ENCODE measurements at places on chromosomes 16 and 17.
A peak's percentile ranks its signal among the peaks of the same experiment; 100 is the strongest.

GRCh38 chr16:30368122-30368791 is 2.0 kb downstream of the TBC1D10B start:
- no peak for DNase-seq

GRCh38 chr17:38729886-38730525 is at the start of gene CISD3:
Gene CISD3 (plus strand): TSS chr17:38730341. CDS start chr17:38730359, 18 bp downstream.
- DNase-seq = peak; percentile 91

DNA sequence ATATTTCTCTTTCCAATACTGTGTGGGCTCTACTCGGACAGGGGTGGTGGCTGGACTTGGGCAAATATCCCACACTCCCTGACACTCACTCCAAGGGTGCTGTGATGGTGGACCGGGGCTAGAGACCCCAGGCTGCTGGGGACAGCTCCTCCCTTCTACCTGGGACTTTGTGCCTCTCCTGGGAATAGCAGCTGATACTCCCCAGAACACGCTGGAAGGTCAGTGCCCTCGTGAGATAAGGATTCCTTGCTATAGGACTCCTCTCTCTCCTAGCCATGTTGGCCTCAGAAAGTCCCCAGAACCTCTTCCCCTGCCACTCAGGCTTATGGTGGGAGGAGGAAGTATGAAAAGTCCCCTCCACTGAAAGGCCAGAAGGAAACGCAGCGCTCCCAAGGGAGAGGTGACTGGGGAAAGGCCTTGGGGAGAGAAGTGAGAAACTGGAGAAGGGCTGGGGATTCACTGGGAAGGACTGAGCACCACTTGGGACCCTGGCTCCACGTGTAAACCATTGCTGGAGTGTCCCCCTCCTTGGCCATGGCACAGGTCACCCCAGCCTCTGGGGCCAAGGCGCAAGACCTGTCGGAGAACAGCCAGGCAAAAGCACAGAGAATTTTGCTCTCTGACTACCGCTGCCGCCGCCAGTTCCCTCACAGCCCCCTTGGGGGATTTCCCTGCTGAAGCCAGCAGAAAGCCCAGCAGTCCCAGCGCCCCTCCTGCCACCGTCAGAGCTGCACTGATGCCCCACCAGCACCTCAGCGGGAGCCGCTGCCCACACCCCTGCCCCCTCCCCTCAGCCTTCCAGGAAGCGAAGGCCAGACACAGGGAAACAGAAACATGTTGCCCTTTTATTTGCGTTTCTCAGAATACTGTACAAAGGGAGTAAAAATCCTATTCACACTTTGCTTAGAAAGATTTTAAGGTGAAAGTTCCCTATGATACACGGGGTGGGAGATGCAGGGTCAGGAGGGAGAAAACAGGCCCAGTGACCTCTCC is 2.1 kb upstream of the GSDMB start:
- peak; percentile 74 for DNase-seq

GRCh38 chr17:33234930-33235685 is 58.0 kb downstream of the ASIC2 start:
- DNase-seq = peak; percentile 33

DNA sequence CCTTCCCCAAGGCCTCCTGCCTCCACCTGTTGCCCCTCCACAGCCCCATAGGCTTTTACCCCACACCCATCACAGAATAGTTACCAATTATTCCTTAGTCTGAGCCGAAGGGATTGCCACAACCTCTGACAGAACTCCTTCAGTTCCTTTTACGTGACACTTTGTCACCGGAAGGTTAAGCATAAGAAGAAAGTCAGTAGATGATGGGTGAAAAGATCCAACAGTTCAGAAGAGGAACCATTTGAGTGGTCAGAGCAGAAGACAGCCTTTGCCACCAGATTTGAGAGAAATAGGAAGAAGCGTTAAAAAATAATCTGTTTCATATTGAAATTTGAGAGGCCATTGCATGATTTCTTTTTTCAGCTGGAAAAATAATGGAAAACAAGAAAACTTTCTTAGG is 1.2 kb downstream of the SRR start:
- DNase-seq = no peak

GRCh38 chr17:71501711-71502110 is 619.1 kb upstream of the SOX9 start:
- no peak for DNase-seq

GRCh38 chr17:54891176-54891821 is 9.4 kb upstream of the TOM1L1 start:
- no peak for DNase-seq

- DNase-seq = no peak
Observed at GRCh38 chr17:45851464-45851863, 6.8 kb downstream of the SPPL2C start.

- no peak for DNase-seq
Observed at GRCh38 chr16:13926464-13926863, 6.5 kb downstream of the ERCC4 start.

DNA sequence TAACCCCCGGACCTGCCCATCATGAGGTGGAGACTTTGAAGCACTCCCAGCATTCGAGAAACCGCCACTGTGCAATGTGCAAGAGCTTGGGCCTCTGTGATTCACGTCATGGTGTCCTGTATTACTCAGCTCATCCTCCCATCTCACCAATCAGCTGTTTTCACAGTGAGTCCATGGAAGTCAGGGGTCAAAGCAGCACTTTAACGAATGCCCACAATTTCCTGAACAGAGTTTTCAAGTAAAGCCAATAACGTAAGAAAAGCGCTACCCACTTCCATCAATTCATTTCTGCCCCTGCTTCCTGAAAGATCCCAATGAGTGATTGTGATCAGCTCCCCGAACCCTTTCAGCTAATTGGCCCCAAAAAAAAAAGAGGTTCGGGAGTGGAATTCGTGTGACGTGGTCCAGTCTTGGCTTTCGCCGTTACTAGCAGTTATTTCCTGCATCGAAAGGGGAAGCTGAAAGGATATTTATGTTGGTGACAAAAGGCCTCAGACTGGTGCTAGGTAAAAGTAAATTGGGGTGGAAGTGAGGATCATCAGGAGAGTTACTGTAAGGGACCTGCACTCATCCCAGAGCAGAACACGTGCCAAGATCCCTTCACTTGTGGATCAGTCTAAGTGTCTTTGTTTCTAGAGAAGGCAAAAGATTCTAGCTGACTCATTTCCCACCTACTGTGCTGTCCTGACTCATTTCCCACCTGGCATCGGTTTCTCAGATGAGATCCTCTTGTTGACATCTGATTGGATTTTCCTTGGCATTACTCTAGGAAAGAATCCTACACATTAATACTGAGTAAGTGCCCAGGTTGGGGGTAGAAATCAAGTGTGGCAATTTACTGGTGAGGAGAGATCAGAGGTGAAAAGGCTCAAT is 136.7 kb upstream of the NUDT7 start:
- no peak for DNase-seq

- DNase-seq = no peak
Observed at GRCh38 chr16:54075446-54075845, 211.1 kb downstream of the IRX3 start.

DNA sequence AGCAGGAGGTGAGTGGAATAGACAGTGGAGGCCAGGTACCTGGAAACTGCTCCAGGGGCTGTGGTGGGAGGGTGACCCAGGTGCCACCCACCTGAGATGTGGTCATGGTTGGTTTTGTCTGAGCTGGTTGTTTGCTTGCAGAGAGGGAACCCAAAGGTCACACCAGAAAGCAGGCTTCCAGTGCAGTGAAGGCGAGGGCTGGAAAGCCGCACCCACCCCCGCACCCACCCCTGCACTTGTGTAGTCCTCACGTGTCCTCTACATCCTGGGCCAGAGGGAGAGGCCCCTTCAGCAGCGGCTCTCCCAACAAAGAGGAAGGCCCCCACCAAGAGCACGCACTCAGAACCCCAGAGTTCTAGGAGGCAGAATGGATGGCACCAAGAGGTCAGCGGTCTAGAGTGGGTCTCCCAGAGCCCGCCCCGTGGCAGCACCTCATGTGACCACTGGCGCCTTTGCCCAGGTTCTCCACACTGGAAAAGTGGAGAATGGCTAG is 92.6 kb upstream of the CBX4 start:
- DNase-seq = no peak

- DNase-seq = no peak
Observed at GRCh38 chr16:78972006-78972405, 628.5 kb downstream of the MAF start.

DNA sequence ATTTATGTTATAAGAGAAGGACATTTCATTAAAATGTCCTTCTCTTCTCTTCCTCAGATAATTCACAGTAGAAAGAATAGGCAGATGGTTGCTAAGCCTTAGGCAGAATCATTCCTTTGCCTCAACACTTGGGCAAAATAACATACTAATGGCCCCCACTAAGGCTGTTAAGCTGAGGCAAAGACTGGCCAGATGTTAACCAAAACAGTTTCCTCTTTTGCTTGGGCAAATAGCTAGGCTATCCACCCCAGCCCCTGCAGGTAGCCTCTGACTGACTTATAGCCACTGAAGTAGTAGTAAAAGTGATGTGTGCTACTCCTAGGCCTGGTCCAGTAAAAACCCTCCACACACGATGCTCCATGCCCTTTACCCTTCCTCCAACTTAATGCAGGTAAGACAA is 55.2 kb downstream of the SPAG9 start:
- DNase-seq = no peak

- DNase-seq = no peak
Observed at GRCh38 chr17:79562931-79563210, 48.0 kb downstream of the RBFOX3 start.

GRCh38 chr16:483341-484075 is 44.0 kb upstream of the CAPN15 start:
- no peak for DNase-seq

DNA sequence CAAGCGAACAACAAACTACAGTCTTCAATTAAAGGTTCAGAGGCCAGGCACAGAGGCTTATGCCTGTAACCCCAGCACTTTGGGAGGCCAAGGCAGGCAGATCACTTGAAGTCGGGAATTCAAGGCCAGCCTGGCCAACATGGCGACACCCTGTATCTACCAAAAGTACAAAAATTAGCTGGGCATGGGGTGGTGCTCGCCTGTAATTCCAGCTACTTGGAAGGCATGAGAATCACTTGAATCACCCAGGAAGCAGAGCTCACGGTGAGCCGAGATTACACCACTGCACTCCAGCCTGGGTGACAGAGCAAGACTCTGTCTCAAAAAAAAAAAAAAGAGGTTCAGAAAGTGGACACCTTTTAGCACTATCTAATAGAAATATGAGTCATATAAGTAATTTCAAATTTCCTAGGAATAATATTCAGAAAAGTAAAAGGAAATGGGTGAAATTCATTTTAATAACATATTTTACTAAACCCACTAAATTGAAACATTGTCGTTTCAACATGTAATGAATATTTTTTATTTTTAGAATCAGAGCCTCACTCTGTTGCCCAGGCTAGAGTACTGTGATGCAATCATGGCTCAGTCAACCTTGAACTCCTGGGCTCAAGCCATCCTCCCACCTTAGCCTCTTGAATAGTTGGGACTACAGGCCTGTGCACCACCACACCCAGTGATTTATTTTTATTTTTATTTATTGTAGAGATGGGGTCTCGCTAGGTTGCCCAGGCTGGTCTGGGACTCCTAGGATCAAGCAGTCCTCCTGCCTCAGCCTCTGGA is 15.2 kb upstream of the MARCHF10 start:
- DNase-seq = no peak

- DNase-seq = no peak
Observed at GRCh38 chr17:77323413-77324171, 182.8 kb downstream of the SEC14L1 start.

DNA sequence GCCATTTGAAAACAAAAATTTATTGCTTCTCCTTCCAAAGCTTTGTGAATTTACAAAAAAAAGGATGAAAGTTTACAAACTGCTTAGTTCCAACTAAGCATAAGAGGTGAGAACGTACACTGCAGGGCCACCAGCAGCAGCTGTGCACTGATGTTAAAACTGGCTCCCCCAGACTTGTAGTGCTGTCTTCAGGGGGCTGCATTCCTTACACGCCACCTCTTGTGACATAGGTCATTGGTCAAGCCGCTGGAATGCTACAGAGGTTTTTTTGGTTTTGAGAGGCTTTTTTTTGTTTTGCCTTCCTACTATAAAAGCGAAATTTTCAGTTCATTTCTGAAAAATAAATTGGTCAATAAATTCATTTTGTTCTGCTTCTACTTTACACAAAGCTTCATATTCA is 6.9 kb downstream of the IFT20 start:
- no peak for DNase-seq

DNA sequence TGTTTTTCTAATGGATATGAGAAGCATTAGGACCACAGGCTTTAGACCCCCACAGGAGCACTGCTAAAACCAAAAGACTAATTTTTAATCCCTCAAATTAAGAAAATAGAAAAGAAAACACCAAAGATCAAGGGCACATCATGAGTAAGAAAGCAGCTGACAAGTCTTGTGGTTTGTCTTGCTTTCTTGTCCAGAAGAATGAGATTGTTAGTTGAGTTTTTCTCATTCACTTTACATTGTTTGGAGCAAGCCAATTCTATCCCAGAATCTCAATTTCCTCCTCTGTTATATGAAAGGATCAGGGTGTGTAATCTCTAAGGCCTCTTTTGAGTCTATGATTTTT is 899.0 kb downstream of the KCNJ2 start:
- no peak for DNase-seq

DNA sequence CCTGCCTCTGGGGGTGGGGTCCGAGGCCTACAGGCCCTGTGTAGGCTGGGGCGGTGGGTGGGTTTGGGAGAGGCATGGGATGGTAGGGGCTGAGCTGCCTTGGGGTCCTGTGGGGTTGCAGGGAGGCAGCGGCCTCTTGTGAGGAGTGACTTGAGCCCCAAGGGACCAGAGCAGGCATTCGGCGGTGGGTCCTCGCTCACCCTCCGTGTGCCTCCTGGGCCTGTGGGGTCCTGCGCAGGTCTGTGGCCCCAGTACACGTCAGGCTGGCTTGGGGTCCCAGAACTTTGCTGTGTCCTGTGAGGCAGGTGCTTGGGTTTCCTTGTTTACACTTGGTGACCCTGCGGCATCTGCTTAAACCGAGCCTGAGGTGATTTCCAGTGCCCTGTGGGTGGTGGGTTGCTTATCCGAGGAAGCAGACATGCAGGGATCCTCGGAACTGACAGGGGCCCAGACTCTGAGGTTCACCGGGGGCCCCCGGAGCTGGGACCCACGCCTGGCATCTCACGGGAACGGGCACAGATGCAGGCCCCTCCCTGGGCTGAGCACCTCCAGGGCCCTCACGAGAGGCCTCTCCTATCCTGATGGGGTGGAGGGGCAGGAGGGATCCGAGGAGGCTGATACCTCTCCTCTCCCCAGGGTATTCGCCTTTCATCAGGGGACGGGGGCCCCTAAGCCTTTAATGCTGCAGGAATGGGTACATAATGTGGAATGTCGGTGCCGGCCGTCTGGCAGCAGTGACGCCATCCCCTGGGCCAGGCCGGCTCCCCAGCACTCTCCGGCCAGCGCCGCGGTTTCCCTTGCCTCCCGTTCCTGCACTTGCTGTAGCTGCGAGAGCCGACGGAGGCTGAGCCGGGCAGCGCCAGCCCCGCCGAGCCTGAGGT is 7.7 kb downstream of the METRNL start:
- DNase-seq = no peak

Data from activated T-cell treated with anti-CD3 and anti-CD28 coated beads, Interleukin-2, amount 50 U/mL, for 24 hours (primary cell).